Skin of body (tissue), 3 donors: ENCODE measurements at places on chromosomes 5 and 9. TPM values are rescaled to one million over a fixed set of nuclear protein-coding genes. Genes with fewer than 3 reads are reported as not detected.

- no peak for DNase-seq
Measured at GRCh38 chr5:887947-888637, 4.5 kb downstream of the BRD9 start.

GRCh38 chr9:115643948-115644727, 509.5 kb upstream of the PAPPA start:
- DNase-seq, result no peak

GRCh38 chr9:29822458-29822857, 2249.2 kb upstream of the C9orf72 start:
- DNase-seq, result no peak

DNA sequence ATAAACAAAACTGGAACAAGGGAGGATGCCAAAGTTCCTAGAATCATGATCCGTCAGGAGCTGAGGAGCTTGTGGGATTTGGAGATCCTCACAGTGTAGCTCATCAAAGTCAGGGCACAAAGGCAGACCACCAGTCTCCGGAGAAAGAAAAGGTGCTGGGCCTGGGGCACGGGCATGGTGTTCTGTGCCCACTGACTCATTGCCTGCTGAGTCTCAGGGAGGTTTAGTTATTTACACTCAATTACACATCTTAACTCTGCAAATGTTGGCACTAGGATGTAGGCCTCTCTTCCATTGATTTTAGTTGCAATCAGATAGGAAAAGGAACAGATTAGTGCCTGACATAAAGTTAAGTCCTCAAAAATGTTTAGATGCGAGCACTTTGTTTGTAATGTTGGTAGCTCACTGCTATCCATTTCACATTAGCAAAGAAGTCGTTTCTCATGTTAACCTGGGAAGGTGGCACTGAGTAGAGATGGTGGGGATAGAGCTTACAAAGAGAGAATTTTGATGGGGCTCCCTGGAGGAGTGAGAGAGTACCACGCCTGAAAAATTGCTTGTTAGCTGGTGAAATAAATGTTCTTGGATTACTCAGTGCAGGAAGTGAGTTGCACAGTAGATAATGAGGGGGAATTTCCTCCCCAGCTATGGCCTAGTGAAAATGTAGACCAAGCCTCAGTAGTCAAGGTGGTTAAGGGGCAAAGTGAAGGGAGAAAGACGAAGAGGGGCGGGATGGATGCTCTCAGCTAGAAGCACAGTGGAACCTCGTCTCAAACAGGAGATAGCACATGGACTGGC, 109.5 kb upstream of the CD180 start:
- DNase-seq, result no peak

DNA sequence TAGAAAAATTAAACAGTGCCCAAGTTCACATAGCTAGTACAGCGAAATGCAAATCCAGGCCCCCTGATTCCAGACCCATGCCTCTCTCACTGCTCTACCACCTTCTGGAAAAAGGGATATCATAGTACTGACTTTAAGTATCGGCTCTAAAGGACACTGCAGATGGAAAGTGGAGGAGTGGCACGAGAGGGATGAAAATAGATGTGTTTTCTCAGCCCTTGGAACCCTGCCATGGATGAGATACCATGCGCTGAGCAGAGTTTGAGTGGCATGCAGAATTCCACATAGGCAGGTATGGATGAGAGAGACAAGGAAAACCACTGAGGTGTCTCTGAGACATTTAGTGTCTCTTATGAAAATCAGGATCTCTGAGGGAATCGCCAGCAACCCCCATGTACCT, 18.8 kb downstream of the CKMT2 start:
- DNase-seq, result no peak

DNA sequence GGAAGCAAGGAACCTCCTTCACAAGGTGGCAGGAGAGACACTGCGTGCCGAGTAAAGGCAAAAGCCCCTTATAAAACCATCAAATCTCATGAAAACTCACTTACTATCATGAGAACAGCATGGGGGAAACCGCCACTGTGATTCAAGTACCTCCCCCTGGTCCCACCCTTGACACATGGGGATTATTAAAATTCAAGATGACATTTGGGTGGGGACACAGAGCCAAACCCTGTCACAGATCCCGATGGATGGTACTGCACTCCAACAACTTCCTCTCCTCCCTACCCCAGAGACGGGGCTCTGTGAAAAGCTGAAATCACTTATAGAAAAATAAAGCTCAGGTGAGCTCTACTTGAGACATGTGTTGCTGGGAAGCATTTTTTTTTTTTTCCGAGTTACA, 10.3 kb upstream of the ADCY2 start:
- no peak for DNase-seq

The CDH9 gene
- not detected for total RNA-seq
